Tibial nerve (tissue), 4 donors: ENCODE measurements at places on chromosomes 2 and 18.

DNA sequence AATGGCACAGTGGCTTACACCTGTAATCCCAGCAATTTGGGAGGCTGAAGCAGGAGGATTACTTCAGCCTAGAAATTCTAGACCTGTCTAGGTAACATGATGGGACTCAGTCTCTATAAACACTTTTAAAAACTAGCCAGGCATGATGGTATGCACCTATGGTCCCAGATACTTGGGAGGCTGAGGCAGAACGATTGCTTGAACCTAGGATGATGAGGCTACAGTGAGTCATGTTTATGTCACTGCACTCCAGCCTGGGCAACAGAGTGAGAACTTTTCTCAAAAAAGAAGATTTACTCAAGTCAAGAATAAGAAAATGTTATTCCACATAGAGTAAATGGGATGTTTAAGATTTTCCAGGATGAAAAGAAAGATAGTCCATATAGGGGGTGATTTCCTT lies 158.6 kb downstream of the HNMT start:
- DNase-seq: no peak

DNA sequence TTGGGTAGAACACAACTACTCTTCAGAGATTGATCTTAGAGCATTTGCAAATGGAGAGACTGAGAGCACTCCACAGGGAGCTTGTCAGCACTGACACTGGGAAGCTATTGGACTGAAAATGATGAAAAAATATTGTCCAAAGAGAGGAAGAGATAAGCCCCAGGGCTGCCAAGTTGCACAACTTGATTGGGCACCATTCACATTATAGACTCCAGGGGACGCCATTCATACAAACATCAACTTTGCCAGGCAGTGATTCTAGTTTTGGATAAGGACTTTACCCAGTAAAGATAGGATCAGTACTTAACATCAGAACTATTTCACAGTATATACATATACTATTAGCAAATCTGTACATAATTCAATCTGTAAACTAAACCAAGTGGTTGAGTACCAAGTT lies 79.6 kb upstream of the MYCN start:
- DNase-seq: no peak

- no peak for DNase-seq
These were observed 181.7 kb downstream of the ANKRD44 start for GRCh38 chr2:197128897-197129296.

DNA sequence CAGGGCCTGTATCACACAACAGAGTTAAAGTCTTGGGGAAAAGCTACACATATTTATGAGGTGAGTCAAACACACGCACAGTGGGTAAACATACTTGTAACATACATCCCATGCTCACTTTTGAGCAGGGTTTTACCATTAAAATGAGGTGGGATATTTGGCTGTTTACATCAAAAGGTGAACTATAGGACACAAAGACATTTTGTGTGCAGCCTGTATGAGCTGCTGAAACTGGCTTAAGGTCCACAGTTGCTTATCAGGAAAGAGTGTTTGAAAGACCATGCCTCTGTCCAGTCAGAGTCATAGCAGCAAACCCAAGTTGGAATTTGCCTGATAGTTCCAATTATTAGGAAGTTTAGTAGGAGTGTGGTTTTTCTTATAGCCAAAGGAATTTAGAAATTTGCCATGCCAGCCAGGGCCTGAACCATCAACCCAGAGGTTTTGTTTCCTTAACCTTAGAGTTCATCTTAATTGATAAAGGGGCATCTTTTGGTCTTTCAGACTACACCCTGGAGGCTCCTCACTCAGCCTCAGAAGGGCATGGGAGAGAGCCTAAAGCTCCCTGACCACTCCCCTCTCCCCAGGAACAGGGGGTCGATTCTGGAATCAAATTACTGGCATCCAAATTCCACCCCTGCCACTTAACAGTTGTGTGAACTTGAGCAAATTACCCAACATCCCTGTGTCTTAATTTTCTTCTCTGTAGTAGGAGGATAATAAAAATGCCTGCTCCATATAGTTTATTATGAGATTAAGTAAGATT lies 29.9 kb upstream of the L3MBTL4 start:
- DNase-seq: no peak

DNA sequence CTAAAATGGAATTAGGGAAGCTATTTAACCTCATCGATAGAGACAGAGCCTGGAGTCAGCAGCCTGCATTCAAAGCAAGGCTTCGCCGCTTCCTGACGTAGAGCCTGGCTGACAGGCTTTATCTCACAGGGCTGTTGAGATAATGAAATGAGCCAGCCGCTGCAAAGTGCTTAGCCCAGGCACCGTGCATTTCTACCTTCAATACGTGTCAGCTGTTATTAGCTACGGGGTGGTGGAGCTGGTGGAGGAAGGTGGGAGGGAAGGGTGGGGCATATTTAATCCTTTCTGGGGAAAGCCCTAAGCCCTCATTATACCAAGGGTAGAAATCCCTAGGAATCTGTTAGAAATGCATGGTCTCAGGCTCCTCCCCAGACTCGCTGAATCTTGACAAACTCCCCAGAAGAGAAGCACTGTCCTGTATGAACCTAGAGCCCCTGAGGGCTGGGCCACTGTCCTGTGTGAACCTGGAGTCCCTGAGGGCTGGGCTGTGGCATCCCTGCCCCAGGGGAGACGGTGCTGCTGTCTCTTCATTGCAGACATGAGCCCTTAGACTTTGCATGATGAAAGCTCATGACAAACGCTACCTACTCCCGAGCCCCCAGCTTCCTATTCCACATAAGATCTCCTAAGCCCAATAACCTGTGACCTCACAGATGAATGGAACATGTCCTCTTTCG lies 72.4 kb downstream of the ALPK2 start:
- DNase-seq: no peak

GRCh38 chr2:113894156-113894743 lies 4.4 kb downstream of the ACTR3 start:
- no peak for DNase-seq

DNA sequence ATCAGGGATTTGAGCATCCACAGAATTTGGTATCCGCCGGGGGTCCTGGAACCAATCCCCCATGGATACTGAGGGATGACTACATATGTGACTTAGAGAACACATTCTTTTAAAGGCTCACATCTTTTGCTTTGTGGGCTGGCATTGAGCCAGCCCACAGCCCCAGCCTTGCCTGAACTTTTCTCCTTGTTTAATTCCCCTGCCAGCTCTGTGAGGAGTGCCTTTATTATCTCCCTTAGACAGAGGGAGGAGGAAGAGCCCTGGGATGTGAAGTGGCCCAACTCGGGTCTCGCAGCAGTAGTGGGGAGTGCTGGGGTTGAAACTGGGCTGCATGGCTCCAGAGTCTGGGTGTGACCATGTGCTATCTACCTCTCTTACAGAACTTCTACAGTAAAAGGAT lies 7.6 kb downstream of the TTC39C start:
- no peak for DNase-seq

DNA sequence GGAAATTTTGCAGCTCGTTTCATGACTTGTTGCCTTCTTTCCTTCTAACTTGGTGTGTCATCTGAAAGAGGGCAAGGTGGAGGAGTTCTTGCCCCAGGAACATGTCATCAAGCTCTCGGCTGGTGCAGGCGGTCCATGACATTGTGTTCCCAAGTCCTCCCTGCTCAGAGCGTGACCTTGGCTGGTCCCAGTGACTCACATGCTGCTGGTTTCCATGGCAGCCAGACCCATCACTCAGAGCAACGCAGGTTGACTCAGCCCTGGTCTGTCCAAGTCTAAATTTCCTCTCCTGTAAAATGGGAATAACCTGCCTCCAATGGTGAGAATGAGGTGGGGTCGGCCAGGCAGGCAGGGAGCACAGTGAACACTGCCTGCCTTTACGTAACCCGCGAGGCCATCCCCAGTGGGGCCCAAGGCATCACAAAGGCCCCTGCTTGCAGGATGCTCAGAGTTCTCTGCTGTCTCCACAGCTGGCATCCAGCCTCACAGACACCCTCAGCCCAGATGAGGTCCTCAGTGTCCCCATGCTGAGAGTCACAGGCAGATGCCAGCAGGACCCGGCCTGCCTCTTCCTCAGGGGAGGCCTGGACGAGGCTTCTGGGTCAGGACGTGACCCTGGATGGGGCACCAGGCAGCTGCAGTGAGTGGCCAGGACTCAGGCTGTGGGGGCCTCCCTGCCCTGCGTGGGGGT lies 143.7 kb downstream of the TPO start:
- peak; percentile 29 for DNase-seq

GRCh38 chr18:70371908-70372307 lies 83.1 kb downstream of the SOCS6 start:
- DNase-seq: no peak

DNA sequence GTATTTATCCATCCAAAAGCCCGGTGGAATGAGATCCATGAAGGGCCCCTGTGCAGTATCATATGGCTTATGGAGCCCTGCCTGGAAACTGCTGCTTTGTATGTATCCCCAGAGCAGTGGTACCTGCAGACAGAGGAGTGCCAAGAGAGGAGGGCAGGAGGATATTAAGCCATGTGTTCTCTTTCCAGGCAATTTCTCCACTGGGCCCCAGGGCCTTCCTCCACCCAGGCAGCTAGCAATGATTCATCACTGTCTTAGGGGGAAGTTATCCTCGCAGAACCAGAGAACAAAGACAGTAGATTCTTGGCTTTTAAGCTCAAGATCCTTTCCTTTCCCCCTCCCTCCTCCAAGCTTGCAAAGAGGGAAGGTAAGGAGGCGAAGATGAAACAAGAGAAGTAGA lies 98.1 kb downstream of the LRRC30 start:
- DNase-seq: no peak

- no peak for DNase-seq
These were observed 17.1 kb upstream of the OSBPL6 start for GRCh38 chr2:178177066-178177679.

DNA sequence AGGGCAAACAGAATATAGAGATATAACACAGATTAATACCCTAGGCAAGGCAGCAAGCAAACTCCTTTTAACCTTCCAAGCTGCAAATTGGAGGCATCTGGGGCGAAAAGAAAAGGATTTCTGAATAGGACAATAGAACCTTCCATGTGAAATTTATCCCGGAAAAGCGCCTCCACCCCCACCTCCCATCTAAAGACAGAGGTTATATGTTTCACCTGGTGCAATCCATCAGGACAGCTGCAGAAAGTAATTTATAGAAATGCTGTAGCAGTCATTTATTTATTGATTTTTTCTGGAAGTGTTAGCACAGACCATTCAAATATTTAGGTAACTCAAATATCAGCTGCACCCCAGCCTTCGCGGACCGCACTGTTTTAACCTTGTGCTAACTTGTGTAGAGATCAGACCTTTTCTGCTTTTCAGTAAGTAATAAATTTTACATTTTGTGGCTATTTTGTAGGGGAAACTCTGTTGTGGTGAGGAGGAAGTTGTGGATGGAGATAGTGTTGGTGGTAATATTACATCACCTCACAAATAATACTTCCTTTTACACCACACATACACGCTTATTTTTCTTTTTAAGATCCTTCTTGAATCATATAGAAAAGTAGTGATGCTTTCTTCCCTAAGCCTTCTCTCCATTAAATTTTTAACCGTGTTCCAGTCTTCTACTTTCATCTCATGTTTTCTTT lies 919.3 kb upstream of the CDH2 start:
- no peak for DNase-seq

- DNase-seq: no peak
These were observed 478.5 kb upstream of the TNP1 start for GRCh38 chr2:217338306-217338916.

GRCh38 chr2:238742066-238742465 lies 105.8 kb upstream of the TWIST2 start:
- DNase-seq: no peak

DNA sequence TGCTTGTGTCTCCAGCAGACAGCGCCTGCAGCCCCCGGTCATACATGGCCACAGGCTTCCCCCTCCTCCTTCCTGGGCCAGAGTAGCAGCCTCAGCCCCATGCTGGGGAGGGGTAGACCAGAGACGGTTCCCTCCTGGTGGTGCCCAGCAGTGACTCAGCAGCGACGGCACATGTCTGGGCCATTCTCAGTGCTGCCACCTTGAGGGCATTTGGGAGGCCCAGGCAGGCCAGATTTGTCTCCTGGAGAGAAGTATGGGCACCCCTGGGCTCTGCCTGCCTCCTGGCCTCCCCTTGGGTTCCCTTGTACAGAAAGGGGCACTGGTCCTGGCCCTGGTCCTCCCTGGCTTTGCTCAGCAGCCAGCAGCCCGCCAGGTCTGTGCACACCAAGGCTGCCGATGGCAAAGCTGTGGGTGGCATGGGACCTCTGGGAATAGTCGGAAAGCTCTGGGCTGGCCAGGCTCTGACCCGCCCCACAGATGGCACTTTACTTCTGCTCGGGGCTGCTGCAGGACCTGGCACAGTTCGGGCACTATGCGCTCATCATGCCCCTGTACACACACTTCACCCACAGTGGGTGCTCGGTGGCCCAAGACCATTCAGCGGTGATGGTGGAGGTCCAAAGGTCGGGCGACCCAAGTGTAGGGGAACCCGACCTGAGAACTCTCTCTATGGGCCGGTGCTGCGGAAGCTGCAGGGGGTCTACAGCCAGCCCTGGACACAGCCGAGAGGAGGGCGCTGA lies 11.4 kb upstream of the ALPI start:
- DNase-seq: no peak

DNA sequence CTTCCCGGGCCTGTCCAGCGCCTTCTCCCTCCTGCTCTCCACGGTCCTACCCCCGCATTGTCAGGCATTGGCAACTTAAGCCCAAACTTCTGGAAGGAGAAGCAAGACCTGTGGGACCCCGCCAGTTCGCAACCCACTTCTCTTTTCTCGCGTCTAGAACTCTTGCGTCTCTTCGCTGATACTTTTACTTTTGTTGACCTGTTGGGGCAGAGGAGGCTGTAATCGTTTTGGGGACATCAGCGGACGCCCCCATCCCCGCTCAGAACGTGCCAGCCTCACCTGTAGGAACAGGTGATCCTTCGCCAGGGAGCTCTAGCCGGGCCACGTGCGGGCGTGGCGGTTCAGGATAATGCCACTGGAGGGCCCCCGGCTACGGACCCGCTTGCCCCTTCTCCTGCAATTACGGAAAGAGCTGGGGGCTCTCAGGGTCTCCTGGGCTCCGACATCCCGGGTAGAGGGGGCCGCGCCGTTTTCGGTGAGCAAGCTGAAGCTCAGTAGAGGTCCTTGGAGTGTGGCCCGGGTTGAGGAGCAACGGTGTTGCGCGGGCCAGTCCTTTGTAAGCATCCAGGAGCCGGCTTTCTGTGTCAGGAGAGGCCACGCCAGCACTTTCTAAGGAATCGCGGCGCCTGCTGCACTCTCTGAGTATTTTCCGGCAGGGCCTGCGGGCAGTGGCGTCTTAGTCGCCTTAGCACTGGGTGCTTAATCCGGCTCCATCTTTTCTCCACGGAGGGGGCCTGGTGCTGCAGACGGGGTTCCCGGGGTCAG lies 1.6 kb downstream of the MTCL1 start:
- DNase-seq: no peak

- no peak for DNase-seq
These were observed 75.0 kb upstream of the RBM44 start for GRCh38 chr2:237723602-237724001.

DNA sequence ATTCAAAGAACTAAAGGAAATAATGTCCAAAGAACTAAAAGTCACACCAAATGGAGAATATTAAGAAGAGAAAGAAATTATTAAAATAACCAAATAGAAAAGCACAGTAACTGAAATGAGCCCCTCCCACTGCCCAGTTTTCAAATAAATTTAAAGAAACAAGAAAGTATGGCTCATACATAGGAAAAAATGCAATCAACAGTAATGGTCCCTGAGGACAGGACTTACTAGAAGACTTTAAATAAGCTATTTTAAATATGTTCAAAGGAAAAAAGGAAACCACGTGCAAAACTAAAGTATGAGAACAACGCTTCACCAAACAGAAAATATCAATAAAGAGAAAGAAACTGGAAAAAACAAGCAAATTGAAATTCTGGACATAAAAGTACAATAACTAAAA lies 58.9 kb downstream of the TMEM131 start:
- DNase-seq: no peak

GRCh38 chr2:217494557-217494956 lies 508.2 kb downstream of the TNS1 start:
- DNase-seq: no peak

- peak; percentile 60 for DNase-seq
These were observed 178.6 kb downstream of the ZBTB7C start for GRCh38 chr18:48230467-48231113.
